ENCODE measurements at places on chromosomes 11 and 22.

DNA sequence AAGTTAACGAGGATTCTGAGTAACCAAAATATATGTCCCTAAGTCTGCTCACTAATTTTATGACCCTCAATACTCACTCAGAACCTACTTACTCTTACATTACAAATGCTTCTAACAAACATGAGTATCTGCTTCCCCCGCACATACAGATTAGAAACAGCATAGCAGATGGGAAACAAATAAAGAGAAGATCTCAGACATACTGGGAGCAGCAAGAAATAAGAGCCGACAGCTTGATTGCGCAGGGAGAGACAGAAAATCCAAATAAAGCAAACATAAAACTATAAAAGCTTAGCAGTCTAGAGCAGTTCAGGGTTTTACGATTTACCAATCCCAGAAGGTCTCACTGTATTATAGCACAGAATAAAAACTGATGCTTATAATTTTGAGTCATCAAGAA is 89.1 kb upstream of the DBX1 start:
- DNase-seq = no peak

- no peak for DNase-seq
Observed at GRCh38 chr22:17098379-17098819, 13.6 kb downstream of the IL17RA start.

GRCh38 chr11:22115470-22116029 is 77.3 kb upstream of the ANO5 start:
- DNase-seq = no peak

DNA sequence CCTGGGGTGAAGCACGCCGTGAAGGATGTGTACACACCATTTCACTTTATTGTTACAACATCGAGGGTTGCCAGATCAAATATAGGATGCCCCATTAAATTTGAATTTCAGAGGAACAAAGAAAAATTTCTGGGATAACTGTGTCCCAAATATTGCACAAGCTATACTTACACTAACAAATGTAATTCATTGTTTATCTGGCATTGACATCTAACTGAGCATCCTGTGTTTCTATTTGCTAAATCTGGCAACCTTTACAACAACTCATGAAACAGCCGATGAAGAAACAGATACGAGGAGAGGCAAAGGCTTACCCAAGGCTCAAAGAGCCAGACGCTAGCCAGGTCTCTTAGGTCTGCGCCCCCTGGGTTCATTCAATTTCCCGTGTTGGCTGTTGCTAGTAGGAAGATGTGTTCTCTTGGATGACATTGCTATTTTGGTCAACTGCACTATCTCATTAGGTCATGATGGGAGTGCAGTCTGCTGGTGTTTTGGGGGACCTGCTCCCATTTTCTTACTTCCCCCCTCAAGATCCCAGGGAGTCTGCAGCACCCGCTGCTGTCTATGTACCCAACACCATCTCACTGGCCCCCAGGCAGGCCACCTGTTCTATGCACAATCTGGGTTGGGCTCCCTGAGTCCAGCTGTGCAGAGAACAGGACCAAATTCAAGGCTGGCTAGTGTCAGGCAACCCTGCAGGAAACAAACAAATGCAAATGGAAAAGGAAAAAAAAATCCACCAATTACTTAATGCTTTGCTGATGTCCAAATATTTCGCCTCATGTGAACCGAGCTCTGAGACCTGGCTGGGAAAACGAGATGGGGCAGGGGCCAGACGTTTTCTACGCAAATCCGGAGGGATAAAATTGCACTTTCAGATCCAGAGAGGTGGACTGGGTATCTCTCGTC is 560.9 kb downstream of the MIAT start:
- DNase-seq = no peak

DNA sequence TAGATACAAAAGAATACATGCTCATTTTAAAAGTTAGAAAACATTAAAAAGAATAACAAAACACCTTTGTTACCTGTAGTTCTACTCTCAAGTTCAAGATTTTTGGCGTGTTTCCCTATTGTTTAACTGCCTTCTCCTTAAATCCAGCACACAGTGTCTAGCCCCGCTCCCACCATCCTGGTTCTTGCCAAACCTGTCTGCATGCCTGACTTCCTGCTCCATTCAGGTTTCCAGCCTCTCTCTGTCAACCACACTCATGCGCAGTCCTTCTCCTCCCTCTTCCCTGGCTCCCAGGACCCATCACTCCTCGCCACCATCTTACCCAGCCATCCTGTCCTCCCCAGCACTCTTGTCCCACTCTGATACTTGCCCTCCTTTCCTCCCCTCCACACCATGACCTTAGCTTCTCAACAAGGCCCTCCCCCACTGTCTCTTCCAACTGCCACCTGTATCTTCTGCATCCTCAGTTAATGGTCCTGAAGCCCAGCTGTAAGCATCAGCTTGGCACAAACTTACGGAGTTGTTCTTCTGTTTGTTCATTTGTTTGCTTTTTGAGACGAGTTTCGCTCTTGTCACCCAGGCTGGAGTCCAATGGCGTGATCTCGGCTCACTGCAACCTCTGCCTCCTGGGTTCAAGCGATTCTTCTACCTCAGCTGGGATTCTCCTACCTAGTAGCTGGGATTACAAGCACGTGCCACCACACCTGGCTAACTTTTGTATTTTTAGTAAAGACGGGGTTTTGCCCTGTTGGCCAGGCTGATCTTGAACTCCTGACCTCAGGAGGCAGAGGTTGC is 7.5 kb upstream of the MYH9 start:
- DNase-seq = no peak

GRCh38 chr11:120214581-120214980 is 3.7 kb downstream of the OAF start:
- no peak for DNase-seq

DNA sequence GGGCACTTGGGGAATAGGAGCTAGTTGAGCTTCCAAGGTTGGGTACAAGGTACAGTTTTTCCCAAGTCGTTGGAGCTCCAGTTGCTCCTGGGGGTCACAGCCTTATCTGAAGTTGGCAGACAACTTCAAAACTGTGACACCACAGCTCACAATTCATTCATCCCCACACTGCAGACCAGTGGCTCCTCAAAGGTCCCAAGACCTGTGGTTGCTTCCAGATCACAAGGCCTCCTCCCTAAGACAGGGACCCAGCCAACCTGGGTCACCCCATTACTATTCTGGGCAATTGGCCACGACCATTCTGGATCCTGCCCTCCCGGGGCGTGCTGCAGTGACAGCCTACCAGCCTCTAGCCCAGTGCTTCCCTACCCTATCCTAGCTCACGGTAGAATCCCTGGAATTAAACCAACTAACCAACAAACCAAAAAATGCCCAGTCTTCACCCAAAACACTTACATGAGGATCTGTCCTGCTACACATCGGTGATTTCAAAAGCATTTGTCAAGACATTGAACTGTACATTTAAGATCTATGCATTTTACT is 862 bp upstream of the PDXP start:
- DNase-seq = no peak

DNA sequence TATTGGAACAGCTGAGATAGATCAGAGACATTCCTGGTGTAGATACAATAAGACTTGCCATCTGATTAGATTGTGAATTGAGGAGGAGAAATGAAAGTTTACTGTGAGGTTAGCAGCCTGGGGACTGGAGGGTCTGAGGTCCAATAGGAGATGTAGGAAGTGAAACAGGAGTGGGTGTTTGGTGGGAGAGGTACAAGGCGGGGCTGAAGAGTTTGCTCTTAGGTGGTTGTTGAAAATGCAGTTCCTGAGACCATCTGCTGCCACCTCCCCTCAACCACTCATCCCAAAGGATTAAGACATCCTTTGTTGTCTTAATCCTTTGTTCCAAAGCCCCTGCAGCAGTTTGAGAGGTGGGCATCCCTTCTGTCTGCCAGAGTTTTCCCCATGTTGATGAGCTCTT is 14.8 kb downstream of the PIWIL4 start:
- no peak for DNase-seq

GRCh38 chr11:3984896-3985295 is 109.7 kb upstream of the RRM1 start:
- DNase-seq = no peak

DNA sequence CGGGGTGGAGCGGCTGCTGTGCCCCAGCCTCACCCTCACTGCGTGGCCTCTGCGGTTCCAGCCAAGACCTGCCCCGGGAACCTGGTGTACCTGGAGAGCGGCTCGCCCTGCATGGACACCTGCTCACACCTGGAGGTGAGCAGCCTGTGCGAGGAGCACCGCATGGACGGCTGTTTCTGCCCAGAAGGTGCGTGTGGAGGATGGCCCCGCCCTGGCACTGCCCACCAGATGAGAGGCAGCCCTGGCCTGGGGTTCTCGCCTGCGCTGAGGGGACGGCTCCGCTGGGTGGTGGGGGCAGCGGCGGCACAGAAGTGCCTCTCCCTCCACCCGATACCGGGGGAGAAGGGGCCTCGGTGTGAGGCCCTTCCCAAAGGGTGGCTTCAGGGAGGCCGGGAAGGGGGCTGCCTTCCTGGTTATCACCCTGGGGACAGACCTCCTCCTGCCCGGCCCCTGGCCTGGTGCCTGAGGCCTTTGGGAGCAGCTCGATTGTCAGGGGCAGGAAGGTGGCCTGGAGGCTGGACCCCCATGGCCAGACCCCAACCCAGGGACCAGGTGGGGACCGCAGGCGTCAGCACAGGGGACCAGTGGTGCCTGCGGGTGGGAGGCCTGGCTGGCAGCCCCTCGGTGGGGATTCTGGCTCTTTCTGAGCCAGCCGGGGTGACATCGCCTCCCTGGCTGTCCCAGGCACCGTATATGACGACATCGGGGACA is 7.1 kb downstream of the MUC2 start:
- no peak for DNase-seq

DNA sequence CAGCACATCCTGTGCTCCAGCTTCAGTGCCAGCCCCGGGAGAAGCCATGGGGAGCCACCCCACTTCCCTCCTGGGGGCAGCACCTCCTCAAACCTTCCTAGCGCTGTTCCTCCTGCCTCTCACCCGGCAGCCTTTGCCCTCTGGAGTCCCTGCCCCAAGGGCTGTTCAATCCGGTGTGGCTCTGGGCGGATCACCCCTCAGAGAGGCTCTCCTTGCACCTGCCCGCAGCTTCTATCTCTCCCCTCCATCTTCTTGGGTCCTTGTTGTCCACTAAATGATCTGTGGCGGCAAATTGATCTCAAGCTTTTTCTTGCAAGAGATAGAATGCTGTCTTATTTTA is 18.1 kb upstream of the CDKN1C start:
- no peak for DNase-seq

- no peak for DNase-seq
Observed at GRCh38 chr11:62033191-62034035, 66.0 kb upstream of the FTH1 start.

- no peak for DNase-seq
Observed at GRCh38 chr11:124170801-124171586, 12.2 kb upstream of the OR10D3 start.

DNA sequence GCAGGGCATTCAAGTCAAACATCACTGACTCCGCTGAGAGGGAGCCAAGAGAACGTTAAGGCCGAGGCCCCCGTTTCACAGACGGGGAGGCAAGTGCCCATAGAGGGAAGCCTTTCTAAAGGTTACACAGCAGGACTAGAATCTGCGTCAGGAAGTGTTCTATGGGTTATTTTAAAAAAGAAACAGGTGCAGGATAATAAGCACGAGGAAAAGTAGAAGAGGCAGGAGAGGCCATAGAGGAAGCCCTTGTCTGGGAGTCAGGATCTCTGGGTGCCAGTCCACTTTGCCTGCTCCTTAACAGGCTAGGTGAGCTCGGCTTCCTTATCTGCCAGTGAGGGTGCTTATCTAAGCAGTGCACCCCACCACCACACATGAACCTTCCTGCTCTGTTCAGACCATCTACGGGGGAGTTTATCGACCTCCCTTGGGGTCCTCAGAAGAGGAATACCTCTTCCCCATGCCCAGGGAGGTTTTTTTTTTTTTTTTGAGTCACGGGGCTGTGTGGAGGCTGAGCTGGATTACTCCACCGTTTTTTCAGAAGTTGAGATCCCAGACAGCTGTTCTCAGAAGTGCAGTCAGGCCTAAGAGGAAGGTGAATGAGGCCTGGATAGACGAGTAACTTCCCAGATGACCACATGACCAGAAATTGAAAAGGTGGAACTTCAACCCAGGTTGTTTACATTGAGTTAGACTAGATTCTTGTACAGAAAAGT is 1.2 kb upstream of the FCHSD2 start:
- DNase-seq = no peak

DNA sequence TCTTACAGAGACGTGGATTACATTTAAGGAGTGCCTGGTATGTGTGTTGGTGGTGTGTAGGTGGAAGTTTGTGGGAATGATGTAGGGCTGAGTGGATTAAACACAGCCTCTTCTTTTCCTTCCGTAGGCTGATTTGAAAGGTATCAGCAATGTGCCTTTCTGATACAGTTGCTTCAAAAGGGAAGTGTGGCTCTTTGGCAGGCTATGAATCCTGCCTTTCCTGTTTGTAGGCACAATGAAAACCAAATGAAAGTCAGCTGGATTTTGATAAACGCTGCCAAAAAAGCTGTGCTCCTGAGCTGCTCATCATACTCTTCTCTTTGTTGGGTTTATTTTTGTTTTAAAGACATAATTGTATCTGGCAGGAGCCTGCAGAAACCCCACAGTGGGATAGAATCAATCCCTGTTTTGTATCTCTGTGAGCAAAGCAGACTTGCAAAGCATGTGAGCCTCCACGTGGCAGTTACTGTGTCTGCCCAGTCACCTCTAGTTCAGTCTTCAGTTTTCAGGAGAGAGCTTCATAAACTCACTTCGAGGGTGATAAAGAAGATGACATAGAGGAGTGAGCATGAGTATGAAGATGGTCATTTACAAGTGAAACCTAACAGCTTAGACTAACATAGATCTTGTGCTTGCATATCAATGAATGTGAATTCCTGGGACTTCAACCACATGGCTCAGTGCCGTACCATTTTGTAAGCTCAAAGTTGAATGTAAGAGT is 655.7 kb upstream of the KIRREL3 start:
- DNase-seq = no peak

- no peak for DNase-seq
Observed at GRCh38 chr22:43272869-43273318, 70.3 kb downstream of the SCUBE1 start.

DNA sequence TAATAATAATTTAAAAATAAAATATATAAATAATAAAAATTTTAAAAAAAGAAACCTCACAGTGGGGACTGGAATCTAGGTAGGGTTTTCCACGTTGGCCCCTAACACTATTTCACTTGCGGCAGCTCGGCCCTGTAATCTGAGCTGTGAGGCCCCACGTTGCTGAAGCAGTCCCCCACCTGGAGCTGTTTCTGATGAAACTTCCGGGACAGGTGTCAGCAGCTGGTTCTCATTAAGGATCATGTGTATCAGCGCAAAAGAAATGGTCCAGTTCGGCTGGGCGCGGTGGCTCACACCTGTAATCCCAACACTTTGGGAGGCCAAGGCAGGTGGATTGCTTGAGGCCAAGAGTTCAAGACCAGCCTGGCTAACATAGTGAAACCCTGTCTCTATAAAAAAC is 17.3 kb downstream of the RHOD start:
- no peak for DNase-seq

GRCh38 chr11:12375720-12376119 is 1.7 kb upstream of the PARVA start:
- no peak for DNase-seq

GRCh38 chr11:110077831-110078325 is 15.3 kb upstream of the ZC3H12C start:
- no peak for DNase-seq
